GM23338 (cell line): ENCODE measurements at places on chromosomes 7 and 10.

- H3K4me3 ChIP-seq = no peak overlapping the region
- DNase-seq = no peak
- no peaks in the 10 kb centered on the region for H3K4me1 ChIP-seq
Observed at GRCh38 chr10:71939861-71940474, 24.2 kb upstream of the CHST3 start.

DNA sequence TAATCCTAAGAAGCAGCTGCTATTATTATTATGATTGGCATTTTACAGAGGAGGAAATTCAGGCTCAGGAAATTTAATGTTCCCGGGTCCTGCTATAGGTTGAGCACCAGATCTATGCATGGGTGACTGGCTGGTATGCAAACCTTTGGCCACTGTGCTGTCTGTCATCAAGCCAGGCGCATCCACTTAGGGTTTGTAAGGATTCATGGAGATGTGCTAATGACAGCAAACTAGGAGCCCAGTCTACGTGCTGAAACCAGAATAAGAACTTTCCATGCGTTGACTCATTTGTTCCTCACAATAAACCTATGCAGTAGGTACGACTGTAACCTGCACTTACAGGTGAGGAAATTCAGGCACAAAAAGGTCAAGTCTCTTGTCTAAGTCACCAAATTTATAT lies 64.5 kb upstream of the ZMIZ1 start:
- H3K27me3 ChIP-seq = no peaks in the 10 kb centered on the region
- no peaks in the 10 kb centered on the region for H3K4me1 ChIP-seq
- H3K27ac ChIP-seq = no peak overlapping the region
- DNase-seq = no peak
- H3K36me3 ChIP-seq = no peaks in the 10 kb centered on the region

- H3K27me3 ChIP-seq = no peaks in the 10 kb centered on the region
- H3K27ac ChIP-seq = no peak overlapping the region
Observed at GRCh38 chr7:139949629-139950028, 113.1 kb downstream of the PARP12 start.

- H3K27me3 ChIP-seq = no peaks in the 10 kb centered on the region
- no peak overlapping the region for H3K4me3 ChIP-seq
Observed at GRCh38 chr10:63324495-63324854, 141.3 kb downstream of the JMJD1C start.

DNA sequence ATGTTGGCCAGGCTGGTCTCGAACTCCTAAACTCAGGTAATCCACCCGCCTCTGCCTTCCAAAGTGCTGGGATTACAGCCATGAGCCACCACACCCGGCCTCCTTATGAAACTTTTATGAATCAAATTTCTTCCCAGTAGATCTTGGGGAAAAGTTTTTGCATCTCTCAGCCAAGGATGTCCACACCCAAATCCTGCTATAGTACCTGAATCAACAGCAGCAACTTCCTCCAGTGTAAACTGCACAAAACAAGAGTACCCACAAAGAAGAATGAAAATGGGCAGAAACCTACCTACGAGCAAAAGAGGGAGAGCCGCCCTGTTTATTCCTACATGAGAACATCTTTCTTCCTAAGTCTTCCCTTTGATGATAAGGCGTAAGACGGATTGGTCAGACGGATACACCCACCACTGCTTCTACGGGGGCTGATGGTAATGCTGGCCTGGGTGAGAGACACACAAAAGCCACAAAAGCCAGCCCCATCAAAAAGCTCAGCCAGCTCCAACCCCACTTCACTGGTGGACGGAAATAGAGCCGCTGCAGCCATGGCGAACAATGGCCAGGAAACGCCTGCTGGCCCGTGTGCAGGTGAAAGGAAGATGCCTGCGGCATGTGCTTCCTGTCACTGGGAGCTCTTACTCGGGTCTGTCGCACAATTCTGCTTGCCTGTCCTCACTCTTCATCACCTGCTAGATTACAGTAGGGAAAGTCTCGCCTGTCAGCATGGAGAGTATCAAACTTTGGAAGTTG lies 10.4 kb downstream of the JCAD start:
- H3K4me1 ChIP-seq = peaks cover 7% of the 10 kb centered on the region; the same call in 1 of the 2 replicates
- no peaks in the 10 kb centered on the region for H3K36me3 ChIP-seq
- no peak overlapping the region for H3K27ac ChIP-seq
- no peaks in the 10 kb centered on the region for H3K27me3 ChIP-seq
- H3K4me3 ChIP-seq = no peak overlapping the region

DNA sequence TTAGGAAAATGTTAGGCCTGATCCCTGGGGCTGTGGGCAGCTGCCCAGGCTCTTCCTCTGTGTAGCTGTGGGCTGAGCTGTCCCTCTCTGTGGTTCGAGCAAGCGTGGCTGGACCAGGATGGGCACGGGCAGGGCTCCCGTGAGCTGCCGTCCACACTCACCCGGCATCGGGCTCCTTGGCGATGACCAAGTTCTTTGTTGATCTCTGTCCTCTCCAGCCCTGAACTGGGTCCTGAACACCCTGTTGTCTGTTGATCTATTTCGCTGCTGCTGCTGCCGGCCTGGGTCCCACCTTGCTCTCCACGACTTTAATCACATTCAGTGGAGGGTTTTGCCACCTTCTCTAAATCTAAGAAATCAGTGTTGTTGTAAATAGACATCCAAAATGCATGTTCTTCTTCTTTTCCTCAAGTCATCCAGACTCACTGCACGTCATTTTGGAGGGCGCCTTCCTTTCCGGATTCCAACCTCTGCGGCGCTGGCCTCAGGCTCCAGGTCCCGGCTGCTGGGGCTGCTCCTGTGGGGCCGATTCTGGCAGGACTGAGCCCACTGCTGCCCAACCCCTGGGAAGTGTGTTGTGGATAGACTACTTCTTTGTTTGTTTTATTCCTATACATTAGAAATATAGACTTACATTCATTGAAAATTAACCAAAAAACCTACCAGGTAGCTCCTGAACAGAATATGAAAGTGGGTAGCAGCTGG lies 100.6 kb downstream of the DYNC2I1 start:
- no peaks in the 10 kb centered on the region for H3K4me1 ChIP-seq
- H3K27me3 ChIP-seq = no peaks in the 10 kb centered on the region
- no peak overlapping the region for H3K27ac ChIP-seq
- no peak overlapping the region for H3K4me3 ChIP-seq
- no peak for DNase-seq
- no peaks in the 10 kb centered on the region for H3K36me3 ChIP-seq

DNA sequence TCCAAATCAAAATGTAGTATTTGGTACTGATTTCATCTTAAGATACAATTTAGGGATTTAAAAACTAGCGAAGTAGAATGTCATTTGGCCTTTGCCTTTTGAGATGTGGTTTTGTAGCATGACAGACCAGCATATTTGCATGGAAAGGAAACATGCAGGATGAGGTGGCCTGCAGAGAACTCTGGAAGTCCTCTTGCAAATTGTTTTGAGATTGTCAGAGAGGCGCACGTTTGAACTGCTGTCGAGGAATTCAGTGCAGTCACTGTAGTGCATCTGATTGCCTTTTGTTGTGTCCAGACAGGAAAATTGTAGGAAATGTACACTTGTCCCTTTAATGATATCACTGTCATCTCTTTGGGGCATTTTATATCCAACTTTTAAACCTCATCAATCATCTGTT lies 136.7 kb downstream of the CELF2 start:
- no peak overlapping the region for H3K27ac ChIP-seq
- H3K36me3 ChIP-seq = no peaks in the 10 kb centered on the region
- DNase-seq = no peak
- H3K4me1 ChIP-seq = peaks cover 42% of the 10 kb centered on the region
- no peak overlapping the region for H3K4me3 ChIP-seq
- H3K27me3 ChIP-seq = no peaks in the 10 kb centered on the region

DNA sequence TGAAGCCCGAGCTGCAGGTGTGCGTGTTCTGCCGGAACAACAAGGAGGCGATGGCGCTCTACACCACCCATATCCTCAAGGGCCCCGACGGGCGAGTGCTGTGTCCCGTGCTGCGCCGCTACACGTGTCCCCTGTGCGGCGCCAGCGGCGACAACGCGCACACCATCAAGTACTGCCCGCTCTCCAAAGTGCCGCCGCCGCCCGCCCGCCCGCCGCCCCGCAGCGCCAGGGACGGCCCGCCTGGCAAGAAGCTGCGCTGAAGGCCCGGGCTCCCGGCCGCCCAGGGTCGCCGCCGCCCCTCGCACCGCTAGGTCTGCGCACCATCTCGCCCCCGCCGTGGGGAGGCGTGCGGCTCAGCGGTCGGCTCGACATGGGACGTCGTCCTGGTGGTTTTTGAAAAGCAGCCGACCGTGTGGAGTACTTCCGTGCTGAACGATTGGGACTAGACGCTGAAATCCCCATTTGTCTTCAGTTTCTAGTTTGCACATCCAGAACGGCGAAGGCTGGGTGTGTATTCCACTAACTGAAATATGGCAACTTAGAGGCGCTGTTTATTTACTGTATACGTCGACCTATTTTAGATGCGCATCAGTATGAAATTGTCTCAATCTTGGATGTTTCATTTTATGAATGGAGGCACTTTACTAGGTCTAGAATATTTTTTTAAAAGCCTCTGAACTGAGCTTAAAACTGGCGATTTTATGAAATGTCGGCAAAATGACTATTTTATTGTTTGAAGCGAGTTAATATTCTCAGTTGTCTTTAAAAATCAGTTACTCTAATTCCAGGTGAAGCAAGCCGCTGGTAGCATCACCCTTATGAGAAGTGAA lies 1.1 kb downstream of the NANOS1 start:
- H3K4me3 ChIP-seq = peak overlapping the region; percentile 54
- peak; percentile 79 for DNase-seq
- H3K27me3 ChIP-seq = 0 out of 2 replicates have a peak, but pooled peaks cover 5% of the 10 kb centered on the region
- peaks cover 22% of the 10 kb centered on the region for H3K36me3 ChIP-seq
